ENCODE measurements at places on chromosomes 16 and 17.

DNA sequence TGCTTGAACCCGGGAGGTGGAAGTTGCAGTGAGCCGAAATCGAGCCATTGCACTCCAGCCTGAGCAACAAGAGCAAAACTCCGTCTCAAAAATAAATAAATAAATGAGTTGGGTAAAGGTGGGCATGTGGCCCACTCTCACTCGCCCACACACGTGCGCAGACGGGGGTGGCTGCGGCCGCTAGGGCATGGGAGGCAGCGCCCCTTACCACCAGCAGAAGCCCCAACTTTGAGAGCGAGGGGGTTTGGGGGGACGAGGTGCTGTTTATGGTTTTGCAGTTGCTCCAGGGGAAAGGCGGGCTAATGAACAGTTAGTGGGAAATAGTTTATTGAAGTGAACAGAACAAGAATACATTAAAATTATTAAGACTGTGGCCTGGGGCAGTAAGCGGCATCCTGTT lies 14.9 kb upstream of the RBFOX3 start:
- DNase-seq, result no peak

- DNase-seq, result no peak
Measured at GRCh38 chr17:50763716-50764475, 3.4 kb downstream of the ANKRD40CL start.

GRCh38 chr17:3727041-3727440 lies 3.3 kb downstream of the HASPIN start:
- no peak for DNase-seq

DNA sequence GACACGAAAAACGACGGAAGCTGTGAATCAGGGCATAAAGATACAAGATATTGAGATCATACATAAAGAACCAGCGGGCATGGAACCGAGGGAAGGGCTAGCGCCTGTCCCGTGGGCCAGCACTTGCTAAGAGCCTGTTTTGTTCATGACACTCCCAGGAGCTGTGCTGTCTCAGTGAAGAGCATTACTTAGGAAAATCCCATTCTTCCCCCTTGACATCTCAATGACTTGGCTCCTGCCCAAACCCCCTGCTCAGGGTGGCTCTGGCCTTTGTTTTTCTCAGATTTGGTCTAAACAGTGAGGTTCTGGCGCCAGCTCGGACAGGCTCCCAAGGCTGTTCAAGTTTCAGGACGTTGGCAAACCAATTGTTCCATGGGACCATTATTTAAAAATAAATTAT lies 79.1 kb upstream of the SEC14L1 start:
- DNase-seq, result no peak

DNA sequence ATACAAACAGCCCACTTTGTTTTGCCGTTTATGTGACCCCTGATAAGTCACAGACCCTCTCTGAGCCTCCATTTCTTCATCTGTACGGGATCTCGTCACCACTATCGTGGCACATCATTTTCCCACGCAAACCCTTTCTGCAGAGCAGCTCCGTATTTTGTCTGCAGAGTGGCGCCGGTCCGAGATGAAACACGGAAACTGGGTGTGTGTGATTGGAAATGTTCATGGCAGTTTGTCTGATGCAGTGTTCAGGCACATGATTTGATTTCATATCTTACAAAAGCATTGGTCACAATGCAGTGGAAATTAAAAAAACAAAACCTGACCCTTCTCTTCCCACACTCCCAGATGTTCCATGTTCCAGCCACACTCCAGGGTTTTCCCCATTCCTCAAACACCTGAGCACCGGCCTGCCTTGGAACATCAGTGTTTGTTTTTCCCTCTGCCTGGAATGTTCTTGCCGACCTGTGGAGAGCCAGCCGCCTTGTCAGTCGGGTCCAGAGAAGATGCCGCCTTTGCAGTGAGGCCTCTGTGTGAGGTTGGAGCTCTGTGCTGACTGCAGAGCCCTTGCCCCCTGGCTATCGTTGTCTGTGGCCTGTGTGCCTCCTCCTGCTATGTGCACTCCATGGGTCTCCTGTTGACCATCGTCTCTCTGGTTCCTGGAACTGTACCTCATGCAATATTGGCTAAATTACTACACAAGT lies 39.2 kb downstream of the NT5M start:
- DNase-seq, result no peak

GRCh38 chr16:84054916-84055315 lies 12.3 kb upstream of the SLC38A8 start:
- no peak for DNase-seq

DNA sequence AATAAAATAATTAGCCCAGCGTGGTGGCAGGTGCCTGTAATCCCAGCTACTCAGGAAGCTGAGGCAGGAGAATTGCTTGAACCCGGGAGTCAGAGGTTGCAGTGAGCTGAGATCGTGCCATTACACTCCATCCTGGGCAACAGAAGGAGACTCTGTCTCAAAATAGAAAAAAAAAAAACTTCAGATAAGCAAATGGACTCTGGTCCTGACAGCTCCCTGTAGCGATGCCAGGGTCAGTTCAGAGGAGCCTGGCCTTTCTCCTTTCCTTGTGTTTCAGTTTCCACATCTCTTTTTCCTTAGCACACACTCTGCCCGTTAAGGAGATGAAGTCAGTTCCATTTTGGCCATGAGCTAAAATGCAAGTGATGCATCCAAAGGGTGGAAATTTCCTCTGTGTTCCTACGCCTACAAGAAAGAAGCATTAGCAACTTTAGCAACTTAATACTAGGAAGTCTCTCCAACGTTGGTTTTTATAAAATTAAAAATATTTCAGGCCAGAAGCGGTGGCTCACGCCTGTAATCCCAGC lies 11.6 kb upstream of the GRB2 start:
- DNase-seq, result no peak

DNA sequence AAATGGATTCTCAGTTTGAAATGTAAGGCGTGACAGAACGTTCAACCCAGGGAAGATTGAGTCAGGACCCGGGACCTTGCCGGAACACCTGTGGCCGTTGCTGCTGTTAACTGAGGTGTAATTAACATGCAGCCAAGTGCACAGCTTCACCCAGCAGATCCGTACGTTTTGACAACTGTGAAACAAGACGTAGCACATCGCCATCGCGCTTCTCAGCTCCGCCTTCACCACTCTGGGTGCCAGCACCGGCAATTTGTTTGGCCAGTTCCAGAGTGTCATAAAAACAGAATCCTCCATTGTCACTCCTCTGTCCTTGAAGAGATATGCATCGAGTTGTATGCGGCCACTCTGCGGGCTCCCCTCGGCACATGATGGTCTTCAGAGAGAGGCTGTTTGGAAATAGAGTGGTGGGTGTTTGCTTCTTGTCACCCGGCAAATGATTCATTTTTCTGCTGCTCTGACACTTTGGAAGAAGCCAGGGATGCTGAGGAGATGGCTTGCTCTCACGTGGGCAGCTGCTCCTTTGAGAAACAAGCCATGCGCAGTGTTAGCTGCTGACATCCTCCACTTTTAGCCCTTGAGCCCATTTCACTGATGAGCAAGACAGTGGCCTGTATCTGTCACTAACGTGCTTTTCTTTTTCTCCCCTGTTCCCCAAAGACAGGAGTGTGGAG lies 22.6 kb downstream of the NAA60 start:
- peak; percentile 25 for DNase-seq

- peak; percentile 55 for DNase-seq
Measured at GRCh38 chr17:79777120-79777893, 641 bp upstream of the CBX2 start.

GRCh38 chr17:34257299-34257985 lies 2.4 kb downstream of the CCL2 start:
- DNase-seq, result no peak

DNA sequence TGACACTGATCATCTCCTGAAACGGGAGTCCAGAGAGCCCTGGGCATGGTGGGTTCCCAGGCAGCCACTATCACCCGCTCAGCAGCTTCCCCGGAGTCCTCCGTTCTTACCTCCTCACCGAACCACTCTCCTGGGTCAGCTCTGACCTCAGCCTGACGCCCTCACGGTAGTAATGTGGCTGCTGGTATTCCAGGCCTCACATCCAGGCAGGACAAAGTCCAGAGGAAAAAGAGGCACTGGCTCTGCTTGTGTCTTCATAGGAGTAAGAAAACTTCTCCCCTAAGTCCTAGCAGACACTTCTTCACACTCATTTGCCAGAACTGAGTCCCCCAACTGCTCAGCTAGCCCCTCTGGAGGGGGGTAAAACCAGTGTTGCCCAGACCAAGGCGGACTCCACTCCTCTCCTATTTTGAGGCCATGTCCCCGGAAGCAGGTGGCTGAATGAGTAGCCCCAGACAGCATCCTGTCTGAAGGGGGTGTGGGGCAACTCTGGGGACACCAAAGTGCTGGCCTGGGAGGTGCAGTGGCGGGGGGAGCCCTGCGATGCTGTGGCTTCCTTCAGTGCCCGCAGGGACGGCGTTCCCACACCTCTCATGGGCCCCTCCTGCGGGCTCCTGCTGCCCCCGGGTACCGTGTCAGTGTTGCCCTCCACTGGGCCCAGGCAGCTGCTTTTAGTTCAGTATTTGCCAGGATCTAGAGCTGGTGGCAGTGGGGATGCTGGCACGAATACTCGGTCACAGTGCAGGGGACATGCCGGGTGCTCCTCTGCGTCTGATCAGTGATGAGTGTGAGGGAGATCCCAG lies 5.4 kb downstream of the FSCN2 start:
- no peak for DNase-seq

- no peak for DNase-seq
Measured at GRCh38 chr16:86570558-86571529, 4.2 kb downstream of the FOXC2 start.

DNA sequence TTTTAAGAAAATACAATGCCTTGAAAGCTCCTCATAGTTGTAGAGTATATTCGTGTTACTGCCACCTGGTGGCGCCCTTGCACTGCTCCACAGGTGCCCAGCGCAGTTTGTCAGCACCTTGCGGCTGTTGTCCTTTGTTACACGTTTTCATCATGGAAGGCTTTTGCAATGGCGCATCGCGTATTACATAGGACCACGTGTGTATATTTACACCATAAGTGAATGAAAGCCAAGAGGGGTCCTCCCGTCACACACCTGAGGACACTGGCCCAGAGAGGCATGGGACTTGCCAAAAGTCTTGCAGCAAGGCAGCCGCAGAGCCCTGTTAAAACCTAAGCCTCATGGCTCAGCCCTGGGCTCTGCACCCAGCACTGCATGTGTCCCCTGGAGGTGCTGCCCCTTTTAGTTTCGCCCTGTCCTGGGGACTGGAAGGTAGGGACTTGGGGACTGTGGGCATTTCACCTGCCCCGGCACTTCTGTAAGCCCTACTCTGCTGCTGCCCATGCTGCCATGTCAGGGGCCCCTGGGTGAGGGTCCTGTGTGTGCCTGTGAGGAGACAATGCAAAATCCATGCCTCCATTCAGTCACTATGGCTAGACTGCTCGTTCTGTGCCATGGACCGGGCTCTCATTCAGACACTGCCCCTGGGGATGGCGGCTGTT lies 24.3 kb downstream of the POLR3E start:
- DNase-seq, result peak; percentile 48

DNA sequence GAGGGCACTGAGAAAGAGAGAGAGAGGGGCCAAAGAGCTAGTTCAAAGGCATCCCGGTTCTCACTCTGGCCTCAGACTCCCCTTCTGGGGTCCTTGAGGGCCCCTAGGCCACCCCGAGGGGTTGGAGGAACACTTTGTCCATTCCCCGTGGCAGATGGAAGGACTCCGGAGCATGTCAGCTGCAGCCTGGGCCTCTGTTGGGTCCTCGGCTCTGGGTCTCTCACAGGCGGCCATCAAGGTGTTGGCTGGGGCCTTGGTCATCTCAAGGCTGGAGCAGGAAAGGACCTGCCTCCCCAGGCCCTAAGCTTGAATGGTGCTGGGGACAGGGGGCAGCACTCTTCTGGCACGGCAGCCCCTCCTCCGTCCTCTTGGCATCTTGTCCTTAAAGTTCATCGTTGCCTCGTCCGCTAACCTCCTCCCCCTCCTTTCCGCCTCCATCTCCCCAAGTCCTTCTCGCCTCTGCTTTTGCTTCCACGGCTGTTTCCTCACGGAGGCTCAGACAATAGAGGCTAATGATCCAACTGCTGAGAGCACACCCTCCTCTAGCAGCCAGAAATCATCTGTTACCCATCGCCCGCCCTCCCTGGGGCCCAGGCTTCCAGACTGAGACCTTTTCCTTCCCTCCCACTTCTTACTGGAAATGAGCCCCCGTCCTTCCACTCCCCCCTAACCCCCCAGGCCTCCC lies 23.3 kb downstream of the CCR7 start:
- no peak for DNase-seq

DNA sequence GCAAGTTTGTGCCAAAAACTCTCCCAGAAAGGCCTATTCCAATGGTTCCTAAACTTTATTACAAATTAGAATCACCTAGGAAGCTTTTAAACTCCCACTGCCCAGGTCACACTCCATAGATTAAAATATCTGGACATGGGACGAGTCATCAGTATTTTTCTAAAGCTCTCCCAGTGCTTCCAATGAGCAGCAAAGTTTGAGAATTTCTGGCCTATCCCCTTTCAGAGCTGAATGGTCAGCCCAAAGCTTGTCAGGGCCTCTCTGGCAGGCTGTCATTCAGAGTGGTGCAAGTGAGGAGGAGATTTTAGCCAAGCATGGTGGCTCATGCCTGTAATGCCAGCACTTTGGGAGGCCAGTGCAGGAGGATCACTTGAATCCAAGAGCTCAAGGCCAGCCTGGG lies 2.4 kb downstream of the BCL6B start:
- DNase-seq, result no peak

DNA sequence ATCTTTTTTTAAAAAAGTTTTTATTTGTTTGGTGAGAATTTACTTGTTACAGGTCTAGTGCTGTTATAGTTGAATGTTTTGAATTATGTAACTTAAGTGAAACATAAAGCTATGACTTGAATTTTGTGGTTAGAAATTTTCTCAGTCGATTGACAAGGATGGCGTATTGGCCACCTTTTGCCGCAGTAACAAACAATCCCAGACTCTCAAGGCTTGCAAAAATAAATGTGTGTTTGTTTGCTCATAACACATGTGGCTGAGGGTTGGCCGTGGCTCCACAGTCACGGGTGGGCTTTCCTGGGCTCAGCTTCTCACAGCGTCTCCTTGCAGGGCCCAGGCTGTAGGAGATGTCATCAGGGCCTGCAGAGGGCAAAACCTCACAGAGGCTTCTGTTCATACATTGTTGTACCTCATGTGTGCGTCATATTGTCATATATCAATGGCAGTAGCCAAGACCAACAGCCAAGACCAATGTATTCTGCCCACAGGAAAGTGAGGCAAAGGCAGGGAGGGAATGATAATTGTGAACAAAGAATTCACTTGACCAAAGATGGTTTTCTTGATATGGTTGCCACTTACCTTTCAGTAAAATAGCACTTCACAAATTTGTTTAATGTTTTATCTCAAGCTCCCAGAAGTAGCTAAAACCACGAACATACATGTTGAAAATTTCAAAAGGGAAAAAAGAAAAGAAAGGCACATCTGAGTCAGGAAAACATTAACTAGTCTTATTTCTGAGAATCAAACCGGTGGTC lies 93.5 kb downstream of the WWOX start:
- DNase-seq, result no peak

DNA sequence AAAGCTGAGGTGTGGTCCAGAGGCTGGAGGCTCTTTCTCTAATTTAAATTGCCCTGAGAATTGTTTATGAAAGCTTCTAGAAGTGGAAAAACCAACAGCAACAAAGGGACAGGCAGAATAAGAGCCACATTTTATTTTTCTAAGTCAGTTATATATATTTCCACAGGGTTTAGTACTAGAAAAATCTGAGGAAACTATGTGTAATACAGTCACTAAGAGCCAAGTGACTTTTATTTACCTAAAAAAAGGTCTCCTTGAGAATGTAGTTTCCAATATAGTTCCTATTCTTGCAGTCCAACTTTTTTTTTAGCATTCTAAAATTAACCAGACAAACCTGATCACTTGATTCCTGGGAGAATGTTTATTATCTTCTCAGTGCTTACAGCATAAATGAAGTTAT lies 296.6 kb upstream of the MYOCD start:
- no peak for DNase-seq

GRCh38 chr17:17119533-17119932 lies 77.3 kb downstream of the MPRIP start:
- no peak for DNase-seq
